ENCODE measurements at places on chromosomes 5 and 9.

- DNase-seq, result no peak
These were observed 22.4 kb downstream of the ELOVL7 start for GRCh38 chr5:60821488-60822284.

DNA sequence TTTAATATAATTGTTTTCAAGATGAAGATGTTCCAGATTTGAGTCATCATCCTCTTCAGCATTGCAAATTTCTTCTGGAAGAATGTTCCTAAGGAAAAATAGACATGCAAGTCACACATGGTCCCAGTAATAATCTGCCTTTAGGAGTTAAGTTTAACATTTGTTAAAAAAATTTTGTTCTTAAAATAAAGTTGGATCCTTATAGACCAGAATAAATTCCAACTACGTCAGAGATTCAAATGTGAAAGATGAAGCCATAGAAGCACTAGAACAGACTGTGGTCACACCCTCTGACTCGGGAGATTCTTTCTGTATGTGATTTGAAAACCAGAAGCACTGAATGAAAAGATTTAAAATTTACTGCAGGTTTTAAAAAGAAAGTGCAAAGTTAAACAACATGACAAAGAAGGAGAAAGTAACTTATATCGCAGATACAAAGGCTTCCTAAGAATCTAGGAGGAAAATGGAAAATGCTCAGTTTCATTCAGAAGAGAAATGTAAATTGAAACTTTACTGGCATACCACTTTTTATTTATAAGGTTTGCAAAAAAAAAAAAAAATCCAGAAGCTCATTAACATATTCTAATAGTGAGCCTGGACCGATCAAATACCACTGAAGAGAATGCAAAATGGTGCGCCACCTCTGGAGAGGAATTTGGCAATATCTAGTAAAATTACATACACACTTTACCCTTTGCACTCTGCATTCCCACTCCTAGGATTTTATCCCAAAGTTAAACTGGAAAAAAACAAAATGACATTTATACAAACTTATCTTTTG lies 14.3 kb upstream of the ASPN start:
- DNase-seq, result no peak

GRCh38 chr9:126506361-126507317 lies 107.1 kb upstream of the LMX1B start:
- no peak for DNase-seq

GRCh38 chr5:17433406-17433805 lies 64.6 kb upstream of the TAF11L2 start:
- no peak for DNase-seq

GRCh38 chr9:104872656-104873488 lies 55.1 kb downstream of the ABCA1 start:
- DNase-seq, result no peak

DNA sequence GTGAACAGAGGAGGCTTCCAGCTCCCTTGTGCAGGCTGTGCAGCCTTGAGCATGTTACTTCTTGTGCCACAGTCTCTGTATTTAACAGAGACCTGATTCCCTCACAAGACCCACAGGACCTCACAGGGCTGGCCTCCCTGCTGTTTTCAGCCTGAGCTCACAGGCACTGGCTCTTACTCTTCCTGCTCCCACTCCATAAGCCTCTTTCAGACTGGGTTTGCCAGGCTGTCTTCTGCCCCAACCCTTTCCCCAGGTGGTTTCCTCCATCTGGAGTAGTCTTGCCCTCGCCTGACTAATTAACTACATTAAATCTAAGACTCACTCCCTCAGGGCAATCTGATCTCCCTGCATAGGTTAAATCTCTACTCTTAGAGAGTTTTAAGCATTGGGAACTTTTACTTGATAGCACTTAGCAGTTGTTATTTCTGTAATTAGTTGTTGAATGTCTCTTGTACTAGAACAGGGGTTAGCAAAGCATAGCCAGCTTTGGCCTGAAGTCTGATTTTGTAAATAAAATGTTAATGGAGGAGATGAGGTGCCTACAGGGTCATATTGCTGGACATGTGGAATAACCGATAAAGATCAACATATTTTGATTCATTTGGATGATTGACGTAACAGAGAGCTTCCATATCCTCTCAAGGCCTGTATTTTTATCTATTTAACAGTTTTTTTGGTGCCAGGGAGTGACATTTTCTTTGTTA lies 28.6 kb upstream of the SPATA31E1 start:
- peak; percentile 93 for DNase-seq

DNA sequence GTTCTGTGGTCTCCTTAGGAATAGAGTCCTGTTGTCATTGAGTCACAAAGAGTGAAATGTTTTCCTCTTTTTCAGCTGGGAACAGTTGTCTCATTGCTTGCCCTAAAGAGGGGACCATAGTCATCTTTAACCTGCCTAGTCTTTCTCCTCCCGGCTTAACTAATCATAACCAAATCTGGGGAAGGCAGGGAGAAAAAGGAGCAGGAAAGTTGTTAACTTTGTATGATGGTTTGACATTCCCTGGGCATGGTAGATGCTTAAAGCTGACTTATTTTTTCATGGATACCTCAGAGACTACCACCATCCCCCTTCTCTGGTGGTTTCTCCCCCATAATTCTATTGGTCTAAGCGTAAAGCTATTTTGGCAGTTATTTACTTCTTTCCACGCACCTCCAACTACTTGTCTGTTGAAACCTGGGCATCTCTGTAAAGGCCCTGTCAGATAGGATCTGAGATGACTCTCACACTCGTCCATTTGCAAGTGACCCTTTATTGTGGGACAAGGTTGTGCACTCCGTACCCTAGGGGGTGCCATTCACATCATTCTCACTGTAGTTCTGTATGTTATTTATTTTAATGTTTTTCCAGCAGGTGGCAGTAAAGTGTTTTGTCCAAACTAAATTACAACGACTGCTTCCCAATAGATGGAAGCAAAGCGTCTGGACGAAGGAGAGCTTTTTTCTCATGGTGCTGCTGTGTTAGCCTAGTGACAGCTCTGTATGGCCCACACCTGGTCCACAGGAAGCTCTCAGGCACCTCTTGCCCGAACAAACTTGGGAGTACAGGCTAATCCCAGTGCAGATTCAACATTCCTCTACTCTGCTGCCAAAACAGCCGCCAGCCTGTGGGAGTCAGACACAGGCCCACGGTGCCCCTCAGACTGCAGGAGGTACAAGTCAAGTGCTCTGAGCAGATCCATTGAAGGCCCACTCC lies 3.0 kb upstream of the FAM13B start:
- DNase-seq, result peak; percentile 85

DNA sequence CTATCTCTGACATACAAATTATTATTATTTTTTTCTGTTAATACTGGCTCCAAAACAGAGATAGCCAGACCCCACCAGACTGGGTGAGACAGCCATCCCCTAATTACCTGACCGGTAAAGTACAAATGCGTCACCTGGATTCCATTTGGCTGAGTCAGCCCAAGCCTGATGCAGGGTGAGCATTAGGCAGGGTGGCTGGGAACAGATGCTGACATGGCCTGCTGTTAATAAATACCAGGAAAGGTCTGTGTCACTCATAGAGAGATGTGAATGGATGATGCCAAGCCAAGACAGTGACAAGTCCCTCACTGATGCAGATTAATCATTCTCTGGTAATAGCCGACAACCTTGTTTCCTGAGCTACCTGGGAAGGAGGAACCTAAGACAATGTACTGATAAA lies 183.5 kb downstream of the TRIM32 start:
- no peak for DNase-seq

DNA sequence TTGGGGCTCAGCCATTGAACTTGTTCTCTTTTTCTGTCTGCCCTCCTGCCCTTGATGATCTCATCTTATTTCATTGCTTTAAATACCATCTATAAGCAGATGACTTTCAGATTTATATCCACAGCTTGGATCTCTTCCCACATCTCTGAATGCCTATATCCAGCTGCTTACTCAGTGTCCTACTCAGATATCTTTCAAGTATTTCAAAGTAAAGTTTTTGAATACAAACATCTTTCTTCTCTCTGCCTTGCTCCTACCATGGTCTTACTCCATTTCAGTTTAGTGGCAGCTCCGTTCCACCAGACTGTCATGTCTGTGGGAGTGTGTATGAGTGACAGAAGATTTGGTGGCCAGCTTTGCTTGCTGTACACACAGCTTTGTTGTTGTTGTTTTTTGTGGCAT lies 59.7 kb downstream of the ERBIN start:
- DNase-seq, result no peak

GRCh38 chr5:120293796-120294195 lies 170.3 kb upstream of the PRR16 start:
- DNase-seq, result no peak

DNA sequence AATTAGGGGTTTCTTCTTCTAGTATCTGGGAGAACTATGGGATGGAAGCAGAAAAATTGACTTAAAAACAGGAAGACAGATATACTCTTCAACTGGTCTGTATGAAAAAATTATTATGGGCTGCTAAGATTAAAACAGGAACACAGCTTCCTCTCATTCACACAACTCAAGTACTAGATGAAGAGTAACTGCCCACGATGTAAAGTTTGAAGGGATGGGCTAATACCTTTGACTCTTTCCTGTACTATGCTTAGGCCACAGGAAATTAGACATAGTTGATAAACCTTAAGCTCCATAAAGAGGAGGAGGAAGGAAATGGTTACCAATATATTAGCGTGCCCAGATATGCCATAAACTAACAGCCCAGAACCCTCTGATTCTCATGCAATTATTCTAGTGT lies 88.6 kb downstream of the ANKRD31 start:
- DNase-seq, result no peak

DNA sequence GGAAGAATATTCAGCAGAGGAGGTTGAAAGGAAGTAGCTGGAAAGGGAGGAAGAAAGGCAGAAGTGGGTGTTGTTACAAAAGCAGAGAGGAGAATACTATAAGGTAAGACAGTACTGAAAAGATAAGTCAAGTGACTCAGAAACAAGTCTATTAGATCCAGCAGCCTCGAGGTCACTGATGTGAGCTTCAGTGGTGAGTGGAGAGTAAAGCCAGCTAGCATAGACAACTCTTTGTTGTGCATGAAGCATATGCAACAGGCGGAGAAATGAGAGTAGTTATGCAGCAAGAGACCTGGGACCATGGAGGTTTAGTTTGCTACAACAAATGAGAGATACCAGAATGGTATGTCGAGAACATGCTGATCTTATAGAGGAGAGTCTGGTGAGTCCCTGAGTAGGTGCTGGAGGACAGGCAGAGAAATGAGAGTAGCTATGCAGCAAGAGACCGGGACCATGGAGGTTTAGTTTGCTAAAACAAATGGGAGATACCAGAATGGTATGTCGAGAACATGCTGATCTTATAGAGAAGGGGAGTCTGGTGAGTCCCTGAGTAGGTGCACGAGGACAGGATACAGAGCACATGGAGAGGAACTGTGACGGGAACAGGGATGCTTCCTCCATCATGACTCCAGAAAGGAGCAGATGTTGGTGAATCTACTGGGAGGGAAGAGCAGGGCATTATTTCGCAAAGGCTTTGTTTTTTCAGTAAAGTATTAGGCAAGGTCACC lies 36.0 kb downstream of the EQTN start:
- no peak for DNase-seq

DNA sequence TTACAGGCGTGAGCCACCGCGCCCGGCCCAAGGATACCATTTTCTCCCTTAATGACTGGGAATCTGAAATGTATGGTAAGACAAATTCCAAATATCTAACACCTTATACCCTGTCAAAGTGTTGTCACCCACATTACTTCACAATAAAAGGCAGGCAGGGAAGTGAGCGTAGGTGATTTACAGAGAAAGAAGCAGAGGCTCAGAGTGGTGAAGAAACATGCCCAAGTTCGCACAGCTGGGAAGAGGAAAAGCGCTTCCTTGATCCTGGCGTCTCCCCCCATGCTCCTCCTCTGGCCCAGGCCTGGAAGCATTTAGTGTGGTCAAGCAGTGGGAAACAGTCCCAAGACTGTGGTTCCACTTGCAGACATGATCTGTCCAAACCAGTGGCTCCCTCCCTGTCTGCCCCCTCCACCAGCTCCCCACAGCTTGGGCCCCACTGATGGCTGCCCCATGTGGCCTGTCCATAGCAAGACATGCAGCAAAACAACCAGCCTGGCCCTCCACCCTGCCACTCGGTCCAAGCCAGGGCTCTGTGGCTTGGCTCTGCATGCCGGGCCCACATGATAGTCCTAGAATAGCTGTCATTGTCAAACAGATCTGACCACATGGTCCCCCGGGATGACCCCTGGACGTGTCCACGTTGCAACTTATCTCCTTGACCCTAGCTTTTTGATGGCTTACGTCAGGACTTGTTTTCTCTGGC lies 107.2 kb downstream of the TTLL11 start:
- no peak for DNase-seq

- no peak for DNase-seq
These were observed 97.3 kb upstream of the SPATA31C2 start for GRCh38 chr9:88235615-88236014.

DNA sequence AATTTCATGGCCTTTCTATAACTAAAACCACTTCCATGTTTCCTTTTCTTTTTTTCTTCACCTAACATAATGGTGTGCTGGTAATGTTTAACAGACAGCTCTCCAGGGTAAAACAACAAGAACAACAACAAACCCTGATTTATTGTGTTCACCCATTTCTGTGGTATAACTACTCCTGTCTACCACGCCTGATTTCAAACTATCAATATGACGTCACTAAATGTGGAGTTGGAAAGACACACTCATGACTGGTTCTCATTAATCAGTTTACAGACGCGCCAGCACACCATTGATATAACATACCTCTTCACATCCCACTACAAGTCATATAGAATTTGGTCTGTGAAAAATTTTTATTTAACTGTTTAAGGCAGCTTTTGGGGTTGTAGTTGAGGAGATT lies 142.9 kb downstream of the ARRDC3 start:
- DNase-seq, result no peak

DNA sequence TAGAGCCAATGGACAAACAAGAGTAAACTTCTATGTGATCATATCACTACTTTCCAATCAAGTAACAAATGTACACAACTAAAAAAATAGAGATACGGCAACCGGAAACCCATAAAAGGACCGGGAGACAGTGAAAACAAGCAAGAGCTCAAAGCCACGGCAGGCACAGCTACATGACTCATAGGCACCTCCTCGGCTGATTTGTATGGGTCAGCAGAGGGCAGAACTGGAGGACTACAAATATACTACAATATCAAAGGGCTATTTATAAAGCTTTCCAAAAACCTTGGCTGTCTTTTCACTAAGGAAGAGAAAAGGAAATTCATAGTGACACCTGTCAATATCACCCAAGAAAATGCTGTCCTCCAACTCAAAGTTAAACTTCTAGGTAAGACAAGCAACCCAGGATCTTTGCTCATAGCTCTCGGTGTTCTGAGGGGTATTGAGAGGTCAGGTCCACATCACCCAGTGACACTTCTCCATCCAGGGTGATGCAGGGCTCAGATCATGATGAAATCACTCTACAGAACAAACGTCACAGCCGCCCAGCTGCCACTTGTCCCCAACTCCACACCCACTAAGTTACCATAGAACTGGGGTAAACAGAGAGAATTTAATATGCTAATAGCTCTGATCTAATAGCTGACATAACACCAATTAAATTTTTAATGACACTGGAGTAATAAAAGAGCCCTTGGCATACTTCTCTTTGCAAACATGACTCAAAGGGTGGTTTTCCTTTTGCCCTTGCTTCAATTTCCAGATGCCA lies 41.3 kb downstream of the PFDN1 start:
- DNase-seq, result no peak

DNA sequence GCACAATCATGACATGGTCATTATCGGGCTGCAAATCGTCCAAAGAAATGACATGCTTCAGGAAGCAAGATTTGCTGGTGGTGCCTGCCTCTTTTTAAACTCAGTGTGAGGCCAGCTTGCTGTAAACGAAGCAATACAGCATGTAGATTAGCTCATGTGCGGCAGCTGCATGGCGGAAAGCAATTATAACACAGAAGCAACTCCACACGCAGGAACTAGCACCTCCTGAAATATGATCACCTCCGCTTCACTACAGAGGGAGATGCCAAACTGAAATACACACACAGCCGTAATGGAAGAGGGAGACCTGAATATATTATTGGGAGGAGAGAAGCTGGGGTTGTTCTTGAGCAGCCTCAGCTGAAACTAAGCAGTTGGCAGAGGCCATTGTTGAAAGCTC lies 312.5 kb downstream of the PSAT1 start:
- peak; percentile 46 for DNase-seq

Data from DMS 273 treated with DMSO at 0.1 percent for 48 hours (cell line).